Epithelial cell of proximal tubule (primary cell): ENCODE measurements at places on chromosomes 12 and 14. TPM values are rescaled to one million over a fixed set of nuclear protein-coding genes. Genes with fewer than 3 reads are reported as not detected.

DNA sequence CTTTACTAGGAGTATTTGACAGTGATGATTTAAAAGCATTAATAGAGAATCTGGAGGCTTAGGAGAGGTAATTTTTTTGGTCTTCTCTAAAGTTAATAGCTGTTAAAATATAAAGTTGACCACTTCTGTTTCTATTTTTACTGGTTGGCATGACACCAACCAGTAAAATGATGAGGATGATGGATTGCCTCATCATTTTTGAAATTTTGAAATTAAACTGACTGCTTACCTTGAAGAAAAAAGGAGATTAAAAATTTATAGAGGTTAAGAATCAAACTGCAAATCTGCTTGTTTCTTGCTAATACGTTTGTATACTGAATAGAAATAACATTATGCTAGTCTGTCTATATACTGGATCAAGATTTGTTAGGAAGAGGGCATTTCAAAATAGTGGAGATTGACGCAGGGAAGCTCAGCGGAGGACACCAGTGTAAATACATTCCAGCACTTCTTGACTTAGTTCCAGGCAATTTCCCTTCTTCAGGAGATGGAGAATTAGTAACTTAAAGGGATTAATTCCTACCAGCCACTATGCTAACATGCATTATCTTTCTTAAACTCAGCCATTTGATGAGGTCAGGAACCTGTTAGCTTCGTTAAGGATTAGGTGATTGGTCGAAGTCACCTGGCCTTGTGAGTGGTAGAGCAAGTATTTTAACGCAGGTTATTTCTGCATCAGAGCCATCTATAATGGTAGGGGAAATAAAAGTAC lies 3.6 kb downstream of the EID3 start:
- no peak for DNase-seq

- no peak for DNase-seq
Observed at GRCh38 chr14:91417983-91418386, 365 bp upstream of the CCDC88C start.

- DNase-seq = no peak
Observed at GRCh38 chr14:102570334-102570995, 22.0 kb upstream of the RCOR1 start.

DNA sequence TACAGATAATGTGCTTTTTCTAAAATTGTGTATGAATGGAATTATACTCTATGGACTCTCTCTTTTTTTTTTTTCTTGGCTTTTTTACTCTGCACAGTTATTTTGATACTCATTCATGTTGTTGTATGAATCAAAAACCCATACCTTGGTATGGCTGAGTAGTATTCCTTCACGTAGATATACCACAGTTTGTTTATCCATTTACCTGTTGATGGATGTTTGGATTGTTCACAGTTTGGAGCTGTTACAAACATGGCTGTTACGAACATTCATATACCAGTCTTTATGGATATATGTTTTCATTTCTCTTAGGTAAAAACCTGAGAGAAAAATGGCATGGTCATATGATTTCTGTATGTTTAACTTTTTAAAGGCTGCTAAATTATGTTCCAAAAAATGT lies 43.2 kb downstream of the TMTC3 start:
- no peak for DNase-seq

GRCh38 chr12:89189448-89189847 lies 162.9 kb downstream of the DUSP6 start:
- no peak for DNase-seq

- DNase-seq = no peak
Observed at GRCh38 chr14:77908847-77909246, 108.9 kb downstream of the ADCK1 start.

DNA sequence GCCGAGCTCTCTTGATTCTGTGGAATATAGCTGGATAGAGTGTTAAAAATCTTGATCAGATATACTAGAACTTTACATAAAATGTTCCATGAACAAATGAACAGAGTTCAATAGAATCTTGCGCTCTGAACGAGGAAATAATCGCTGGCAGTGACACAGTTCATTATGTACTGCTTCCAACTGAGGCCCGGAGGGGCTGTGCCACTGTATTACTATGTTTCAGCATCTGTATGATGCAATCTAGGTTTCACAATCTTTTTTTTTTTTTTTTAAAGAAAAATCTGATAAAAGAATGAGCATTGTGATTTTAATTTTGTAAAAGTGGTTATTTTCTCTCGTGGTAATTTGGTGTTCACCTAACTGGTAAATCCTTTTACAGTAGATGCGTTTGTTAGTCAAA lies 77.2 kb downstream of the FERMT2 start:
- DNase-seq = no peak

GRCh38 chr12:131732-132495 lies 65.3 kb downstream of the IQSEC3 start:
- no peak for DNase-seq

- DNase-seq = no peak
Observed at GRCh38 chr12:53345486-53346188, 9.5 kb upstream of the SP7 start.

GRCh38 chr12:106010741-106011140 lies 128.0 kb downstream of the NUAK1 start:
- no peak for DNase-seq

- DNase-seq = no peak
Observed at GRCh38 chr14:83251402-83251801, 1717.7 kb upstream of the SEL1L start.

DNA sequence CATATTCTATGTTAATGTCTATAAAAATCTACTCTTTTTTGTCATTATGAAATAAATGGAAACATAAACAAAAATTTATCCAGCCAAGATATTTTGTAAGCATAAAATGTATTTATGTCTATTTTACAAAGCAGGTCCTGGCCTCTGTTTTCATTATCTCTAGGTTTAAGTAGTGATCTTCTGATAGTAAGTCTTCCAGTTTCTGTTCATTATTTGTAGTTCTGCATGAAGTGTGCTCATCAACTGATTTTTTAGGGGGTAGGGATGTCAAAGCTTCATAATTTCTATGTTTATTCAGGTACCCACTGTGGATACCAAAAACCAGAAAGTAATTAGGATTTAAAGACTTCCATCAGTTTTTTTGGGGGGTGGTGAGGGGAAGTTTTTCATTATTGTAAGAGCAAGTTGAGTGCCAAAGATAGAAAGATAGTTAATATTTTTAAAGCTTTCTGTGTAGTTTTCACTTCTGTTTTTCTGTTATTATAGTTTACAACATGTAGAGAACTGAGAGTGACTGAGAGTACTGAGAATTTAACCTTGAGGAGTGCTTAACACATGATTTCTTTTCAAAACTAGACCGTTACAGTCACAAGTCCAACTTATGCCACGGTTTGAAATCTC lies 30.6 kb upstream of the LMO3 start:
- no peak for DNase-seq

DNA sequence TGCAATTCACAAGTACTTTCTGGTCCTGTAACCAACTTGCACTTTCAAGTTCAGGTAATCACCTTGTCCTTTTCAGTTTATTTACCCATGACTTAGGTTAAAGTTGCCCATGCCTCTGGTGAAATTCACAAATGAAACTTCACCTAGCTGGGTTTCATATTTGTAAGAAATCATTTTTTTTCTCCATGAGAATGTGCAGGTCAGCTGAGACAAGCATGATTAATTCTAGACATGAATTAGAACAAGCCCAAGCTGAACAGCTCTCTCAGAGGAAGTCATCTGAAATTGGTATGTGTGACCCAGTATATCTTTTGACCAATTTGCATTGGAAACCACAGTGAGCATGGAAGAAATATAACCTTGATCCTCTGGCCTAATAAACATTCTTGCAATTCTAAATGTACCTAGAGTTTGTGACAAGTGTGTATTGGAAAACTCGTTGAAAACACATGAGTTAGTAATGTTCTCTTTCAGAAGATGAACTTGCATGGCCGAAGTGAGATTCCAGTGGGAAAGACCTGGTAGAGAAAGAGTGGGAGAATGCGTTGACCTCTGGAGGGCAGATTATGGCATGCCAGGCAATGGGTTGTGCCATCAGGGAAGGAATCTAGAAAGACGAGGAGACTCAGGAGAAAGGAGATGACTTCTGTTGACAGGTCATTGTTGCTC lies 486.5 kb downstream of the ZFP36L1 start:
- no peak for DNase-seq

GRCh38 chr14:24277606-24278321 lies 6.4 kb upstream of the RABGGTA start:
- DNase-seq = no peak

Gene TMEM117
- total RNA-seq = 3.8 and 6.4 TPM in 2 replicates

Gene JDP2
- 16.6 and 33.4 TPM in 2 replicates for total RNA-seq

Gene OTX2
- not detected in 2 replicates for total RNA-seq
